ENCODE measurements at places on chromosomes 5 and 9. TPM values are rescaled to one million over a fixed set of nuclear protein-coding genes. Genes with fewer than 3 reads are reported as not detected.

- no peaks in the 10 kb centered on the region for H3K4me1 ChIP-seq
- H3K4me3 ChIP-seq, result no peak overlapping the region
- H3K27ac ChIP-seq, result no peak overlapping the region
- peaks cover 44% of the 10 kb centered on the region for H3K36me3 ChIP-seq
- no peaks in the 10 kb centered on the region for H3K27me3 ChIP-seq
- no peak for DNase-seq
Measured at GRCh38 chr5:176904276-176904675, 5.1 kb upstream of the HK3 start.

DNA sequence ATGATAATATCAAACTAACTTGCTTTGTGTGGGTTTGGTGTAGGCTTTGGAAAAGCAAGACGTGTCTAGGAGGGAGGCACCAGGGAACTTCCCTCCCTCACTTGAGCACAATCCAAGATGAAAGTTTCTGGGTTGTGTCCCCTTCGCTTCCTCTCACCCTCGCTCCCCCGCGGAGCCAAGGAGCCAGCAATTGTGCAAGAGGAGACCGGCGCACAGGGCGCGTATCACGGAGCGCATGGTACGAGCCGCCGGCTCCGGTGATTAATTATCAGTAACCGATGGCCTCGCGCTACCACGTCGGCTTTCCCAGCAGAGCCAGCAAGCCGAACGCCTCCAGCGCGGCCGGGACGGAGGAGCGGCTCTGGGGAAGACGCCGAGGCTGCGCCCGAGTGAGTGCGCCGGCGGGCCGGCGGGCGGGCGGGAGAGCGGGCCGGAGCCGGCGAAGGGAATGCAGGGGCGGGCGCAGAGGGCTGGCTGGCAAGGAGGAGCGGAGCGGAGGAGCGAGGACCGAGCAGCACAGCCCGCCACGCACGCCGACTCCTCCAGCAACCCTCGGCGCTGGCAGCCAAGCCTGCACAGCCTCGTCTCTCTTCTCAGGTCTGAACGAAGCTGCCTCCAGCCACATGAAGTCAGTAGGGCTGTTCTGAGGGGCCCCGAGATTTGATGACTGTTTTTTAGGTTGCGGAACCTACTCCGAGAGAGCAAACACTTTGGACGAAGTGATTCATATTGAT, 143.6 kb downstream of the BNC2 start:
- peak; percentile 86 for DNase-seq
- peak overlapping the region; percentile 73 for H3K4me3 ChIP-seq
- no peaks in the 10 kb centered on the region for H3K36me3 ChIP-seq
- peak overlapping the region; percentile 73 for H3K27ac ChIP-seq
- H3K4me1 ChIP-seq, result peaks cover 26% of the 10 kb centered on the region

DNA sequence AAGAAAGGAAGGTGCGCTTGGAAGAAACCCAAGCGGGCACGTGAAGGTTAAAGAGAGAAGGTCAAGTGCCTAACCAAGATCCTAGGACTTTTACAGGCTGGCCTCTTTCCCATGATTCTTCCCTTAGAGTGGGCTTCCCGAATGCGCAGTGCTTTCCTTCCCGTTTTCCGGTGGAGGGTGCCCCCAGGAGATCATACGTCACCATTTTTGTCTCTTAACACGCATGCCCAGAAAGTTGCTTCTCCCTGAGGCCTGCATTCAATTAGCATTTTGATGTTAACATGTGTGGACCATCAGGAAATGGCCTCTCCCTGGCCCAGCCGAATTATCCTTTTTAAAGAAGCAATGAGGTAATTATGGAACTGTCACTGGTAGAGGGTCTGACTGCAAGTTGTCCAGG, 1.9 kb upstream of the RUSC2 start:
- no peaks in the 10 kb centered on the region for H3K27me3 ChIP-seq
- no peak overlapping the region for H3K4me3 ChIP-seq
- no peaks in the 10 kb centered on the region for H3K4me1 ChIP-seq

DNA sequence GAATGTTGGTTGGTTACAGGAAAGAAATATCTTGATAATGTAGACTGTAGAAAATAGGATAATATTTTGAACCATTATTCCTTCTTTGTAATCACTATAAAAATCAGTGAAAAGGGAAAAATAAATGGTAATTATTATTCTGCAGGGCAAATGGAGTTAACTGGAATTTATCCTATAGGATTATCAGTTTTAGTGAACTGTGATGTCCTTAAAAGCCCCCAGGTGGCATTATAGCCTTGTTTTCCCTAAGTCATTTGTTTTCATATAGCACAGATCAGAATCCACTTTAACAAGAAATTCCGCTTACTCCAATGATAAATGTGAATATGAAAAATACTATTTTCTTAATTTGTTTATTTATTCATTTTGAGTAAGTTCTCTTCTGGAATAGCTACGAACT, 26.2 kb upstream of the WDR41 start:
- H3K27ac ChIP-seq, result no peak overlapping the region
- H3K4me1 ChIP-seq, result no peaks in the 10 kb centered on the region
- no peaks in the 10 kb centered on the region for H3K36me3 ChIP-seq
- H3K4me3 ChIP-seq, result no peak overlapping the region
- DNase-seq, result no peak

- peak overlapping the region; percentile 39 for H3K27ac ChIP-seq
- DNase-seq, result no peak
- H3K36me3 ChIP-seq, result no peaks in the 10 kb centered on the region
- no peaks in the 10 kb centered on the region for H3K27me3 ChIP-seq
Measured at GRCh38 chr5:148913493-148913892, 87.1 kb downstream of the ADRB2 start.

Gene NR5A1
- 0.42 TPM for total RNA-seq

Gene CBY3
- 1.4 TPM for total RNA-seq

Data from H1 (cell line).